ELF-1 (cell line): ENCODE measurements at places on chromosomes 6 and 20.

DNA sequence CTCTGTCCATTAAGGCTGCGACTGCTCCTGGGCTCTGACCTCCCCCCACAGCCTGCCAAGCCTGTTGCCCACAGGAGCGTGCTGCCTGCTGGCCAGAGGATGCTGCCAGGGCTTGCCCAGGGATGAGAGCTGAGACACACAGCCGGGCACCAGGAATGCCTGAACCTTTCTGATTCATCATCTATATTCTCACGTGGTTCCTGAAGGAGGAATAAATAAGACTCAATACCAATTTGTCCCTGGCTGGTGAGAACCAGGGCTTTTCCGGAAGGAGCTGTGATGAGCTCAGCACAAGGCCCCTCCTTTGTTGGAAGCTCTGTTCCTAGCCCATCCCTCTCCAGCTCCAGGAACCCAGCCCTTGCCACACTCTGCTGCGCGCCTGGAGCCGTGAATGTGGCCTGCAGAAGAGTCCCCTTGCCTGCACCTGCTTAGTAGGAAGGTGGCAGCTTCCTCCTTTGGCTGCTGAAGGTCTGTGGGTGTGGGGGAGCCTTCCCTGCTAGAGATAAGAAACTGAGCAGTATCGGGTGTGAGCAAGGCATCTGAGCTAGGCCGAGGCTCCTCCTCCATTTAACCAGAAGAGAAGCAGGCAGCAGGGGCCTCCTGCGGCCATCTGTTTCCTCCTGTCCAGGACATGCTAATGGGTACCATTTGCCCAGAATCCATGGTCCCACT, 37.9 kb downstream of the SYNDIG1 start:
- DNase-seq, result no peak

DNA sequence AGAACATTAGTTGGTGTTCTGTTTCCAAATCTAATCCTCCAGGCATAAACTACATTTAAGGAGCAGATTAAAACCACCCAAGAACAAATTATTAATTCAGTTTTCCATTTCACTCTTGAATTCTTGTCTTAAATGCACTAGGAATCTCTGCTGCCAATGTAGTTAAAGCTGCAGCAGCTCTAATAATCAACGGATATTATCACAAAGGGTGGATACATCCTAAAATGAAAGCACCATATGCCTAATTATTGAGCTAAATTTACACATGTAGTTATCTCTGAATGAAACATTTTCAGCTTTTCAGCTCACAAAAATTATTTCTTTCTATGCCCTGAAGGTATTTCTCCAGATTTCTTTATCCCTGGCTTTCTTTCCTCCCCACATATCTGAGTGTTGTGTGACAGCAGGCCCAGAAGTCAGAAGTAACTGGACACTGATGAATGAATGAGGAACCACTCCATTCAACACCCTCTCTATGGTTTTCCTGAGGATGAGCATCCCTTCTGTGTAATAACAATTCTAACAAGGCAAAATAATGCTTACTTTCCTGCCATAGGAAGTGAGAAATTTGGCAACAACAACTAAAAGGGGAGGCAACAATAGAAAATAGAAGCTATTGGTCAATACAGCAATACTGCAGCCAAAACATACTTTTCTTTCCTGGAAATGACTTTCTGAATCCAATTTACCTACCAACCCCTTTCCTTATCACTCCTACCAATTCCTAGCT, 14.9 kb downstream of the MAN1A1 start:
- DNase-seq, result no peak

GRCh38 chr6:46888031-46888430, 33.7 kb downstream of the ADGRF5 start:
- DNase-seq, result no peak

GRCh38 chr6:119929121-119929520, 579.6 kb upstream of the MAN1A1 start:
- no peak for DNase-seq

GRCh38 chr6:46510651-46511050, 19.4 kb upstream of the RCAN2 start:
- DNase-seq, result no peak

GRCh38 chr6:121040831-121041230, 293.4 kb downstream of the TBC1D32 start:
- DNase-seq, result no peak

GRCh38 chr6:46606338-46606737, 46.3 kb downstream of the CYP39A1 start:
- no peak for DNase-seq

- DNase-seq, result no peak
Observed at GRCh38 chr6:33160728-33161344, 31.4 kb downstream of the COL11A2 start.

- DNase-seq, result no peak
Observed at GRCh38 chr6:123105561-123105960, 109.5 kb downstream of the CLVS2 start.

GRCh38 chr6:155310596-155310995, 3.7 kb downstream of the TFB1M start:
- no peak for DNase-seq

GRCh38 chr6:47908271-47908670, 126.4 kb downstream of the OPN5 start:
- DNase-seq, result no peak

DNA sequence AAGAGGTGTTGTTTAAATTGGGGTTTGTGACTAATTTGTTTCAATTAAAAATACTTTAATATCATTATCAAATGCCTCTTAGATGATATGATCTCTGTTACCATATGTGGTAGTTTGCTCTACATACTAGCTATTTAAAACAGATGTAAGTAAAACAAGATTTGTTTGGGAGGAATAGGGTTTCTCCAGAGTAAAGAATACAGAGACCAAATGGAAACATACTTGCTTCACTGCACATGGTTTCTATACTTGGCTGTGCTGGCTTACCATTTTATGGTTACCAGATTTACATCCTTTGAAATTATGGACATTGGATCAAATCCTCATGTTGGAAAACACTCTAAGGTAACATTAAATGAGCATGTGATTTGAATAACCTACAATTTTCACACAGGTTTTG, 588.3 kb downstream of the CD109 start:
- no peak for DNase-seq

DNA sequence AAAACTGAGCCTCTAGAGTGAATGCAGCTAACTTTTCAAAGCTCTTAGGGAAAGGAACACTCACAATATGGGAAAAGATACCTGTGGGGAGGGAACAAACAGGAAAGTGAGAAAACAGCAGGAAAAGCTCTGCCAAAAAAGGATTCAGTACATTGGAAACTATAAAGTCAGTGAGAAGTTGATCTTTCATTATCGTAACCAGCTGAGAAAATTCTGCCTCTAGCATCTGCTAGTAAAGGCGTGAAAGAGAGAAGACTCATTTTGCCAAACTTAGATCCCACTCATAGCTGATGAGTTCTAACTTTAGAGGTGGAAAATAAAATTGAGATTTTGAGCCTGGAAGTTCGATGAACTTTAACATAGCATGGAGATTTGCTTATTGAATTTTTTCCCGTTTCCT, 321.8 kb upstream of the RNF217 start:
- DNase-seq, result no peak

GRCh38 chr20:37498066-37498665, 22.9 kb upstream of the NNAT start:
- DNase-seq, result no peak

- no peak for DNase-seq
Observed at GRCh38 chr6:125802943-125803377, 12.2 kb downstream of the NCOA7 start.
